MG63 (cell line): ENCODE measurements at places on chromosomes 5 and 9.
A peak's percentile ranks its signal among the peaks of the same experiment; 100 is the strongest.

DNA sequence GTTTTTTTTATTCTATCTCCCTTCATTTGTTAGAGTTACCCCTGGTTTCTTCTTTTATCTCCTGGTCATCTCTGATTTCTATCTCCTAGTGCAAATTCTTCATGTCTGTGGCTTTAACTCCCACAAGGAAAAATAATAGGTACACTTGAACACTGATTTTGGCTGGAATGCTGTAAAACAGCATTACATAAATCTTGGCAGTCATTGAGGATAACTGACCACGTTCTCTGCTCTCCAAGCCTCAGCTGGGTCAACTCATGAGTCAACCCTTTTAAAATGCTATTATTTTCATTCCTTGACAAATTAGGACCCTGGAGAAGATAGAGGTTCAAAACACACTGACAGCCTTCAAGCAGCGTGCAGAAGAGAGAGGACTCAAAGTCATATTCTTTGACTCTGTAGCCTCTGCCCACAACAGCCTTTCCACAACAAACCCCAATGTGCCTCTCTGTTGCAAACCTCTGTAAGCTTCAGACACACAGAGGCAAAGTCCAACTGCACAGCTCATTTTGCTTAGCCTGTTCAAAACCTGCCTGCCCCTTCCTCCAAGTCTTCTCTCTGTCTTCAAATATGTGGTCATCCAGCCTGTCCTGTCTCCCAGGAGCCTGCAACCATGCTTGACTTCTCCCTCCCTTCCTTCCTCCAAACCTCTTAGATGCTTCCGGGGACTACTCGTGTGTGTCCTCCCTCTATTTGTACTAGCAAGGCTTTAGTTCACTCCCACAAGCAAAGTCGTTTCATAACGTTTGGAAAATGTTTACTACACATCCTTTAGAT, 398.4 kb downstream of the MED10 start:
- DNase-seq, result no peak

GRCh38 chr5:131109540-131110255, 55.4 kb downstream of the HINT1 start:
- DNase-seq, result no peak

DNA sequence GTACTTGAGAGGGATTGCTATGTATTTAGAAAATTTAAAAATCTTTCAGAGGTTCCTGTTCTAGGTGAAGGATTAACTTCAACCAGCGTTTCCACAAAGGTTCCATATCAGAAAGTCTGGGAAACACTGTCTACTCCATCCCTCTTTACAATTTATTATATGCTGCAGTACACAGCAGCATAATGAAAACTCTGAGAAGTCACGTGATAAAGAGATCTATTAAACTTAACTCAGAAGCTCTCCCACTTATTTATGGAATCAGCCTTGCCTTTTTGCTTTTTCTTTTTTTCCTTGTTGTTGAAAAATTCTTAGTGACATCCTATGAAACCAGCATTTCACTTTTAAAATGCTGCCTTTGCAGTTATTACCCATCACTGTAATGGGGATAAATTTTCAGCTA, 186.2 kb downstream of the ACER2 start:
- no peak for DNase-seq

DNA sequence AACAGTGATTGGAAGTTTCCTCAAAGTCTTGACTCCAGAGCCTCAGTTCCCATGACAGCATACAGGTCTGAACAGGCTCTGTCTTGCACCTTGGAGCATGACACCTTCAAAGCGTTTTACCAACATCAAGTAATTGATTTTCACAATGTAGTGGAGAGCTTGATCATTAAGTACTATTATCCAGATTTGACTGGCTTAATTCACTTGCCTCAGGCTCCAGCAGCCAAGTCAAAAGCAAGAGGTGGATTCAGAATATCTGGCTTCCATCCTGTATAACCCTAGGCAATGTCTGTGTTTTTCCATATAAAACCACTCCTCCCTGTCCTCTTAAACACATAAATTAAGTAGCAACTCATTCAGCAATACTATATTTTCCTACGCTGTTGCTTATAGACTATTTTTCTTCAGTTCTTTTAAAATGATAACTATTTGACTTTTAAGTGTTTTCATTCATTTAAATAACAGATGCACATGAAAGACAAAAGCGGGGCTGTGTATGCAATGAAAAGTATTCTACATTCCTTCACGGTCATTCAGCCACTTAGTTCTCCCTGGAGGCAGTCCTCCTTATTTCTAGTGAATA, 150.8 kb upstream of the RANBP3L start:
- no peak for DNase-seq

GRCh38 chr5:166493612-166494011, 1797.8 kb upstream of the WWC1 start:
- no peak for DNase-seq

- no peak for DNase-seq
Observed at GRCh38 chr9:72648324-72649126, 127.1 kb downstream of the TMC1 start.

GRCh38 chr5:115480271-115480670, 64.3 kb downstream of the FEM1C start:
- DNase-seq, result no peak

- no peak for DNase-seq
Observed at GRCh38 chr5:29380029-29380428, 1813.5 kb upstream of the CDH6 start.

GRCh38 chr5:132105688-132106087, 32.1 kb downstream of the CSF2 start:
- DNase-seq, result no peak

- no peak for DNase-seq
Observed at GRCh38 chr9:89116064-89116804, 62.4 kb downstream of the SHC3 start.

- no peak for DNase-seq
Observed at GRCh38 chr5:172715931-172716682, 54.9 kb downstream of the DUSP1 start.

DNA sequence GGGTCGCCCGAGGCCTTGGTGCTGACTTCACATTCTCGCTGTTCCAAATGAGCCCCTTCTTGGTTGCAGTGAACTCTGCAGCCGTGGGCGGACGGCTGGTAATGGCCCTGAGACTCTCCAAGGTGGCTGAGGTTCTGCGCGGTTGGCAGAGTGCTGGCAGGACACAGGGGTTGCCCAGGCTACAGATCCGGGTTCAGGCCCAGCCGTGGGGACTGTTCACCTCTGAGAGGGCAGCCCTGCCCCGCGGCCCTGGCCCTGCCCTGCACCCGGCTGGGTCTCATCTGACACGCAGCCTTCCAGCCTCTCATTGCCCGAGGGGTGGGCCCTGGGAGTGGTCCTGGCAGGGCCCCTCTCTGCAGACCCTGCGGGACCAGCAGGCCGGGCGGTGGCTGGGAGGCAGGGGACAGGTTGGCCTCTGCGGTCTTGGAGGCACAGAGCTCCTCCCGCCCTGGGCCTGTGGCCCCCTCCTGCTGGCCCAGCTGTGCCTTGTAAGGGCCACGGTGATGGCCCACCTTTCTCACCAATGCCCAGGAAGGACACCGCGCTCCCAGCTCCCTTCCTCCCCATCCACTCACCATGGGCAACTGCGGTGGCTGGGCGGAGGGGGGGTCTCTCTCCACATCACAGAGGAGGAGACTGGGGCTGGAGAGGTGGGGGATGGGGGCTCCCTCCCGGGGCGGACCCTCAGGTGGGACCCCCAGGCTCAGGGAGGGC, 51.6 kb downstream of the AHRR start:
- no peak for DNase-seq

DNA sequence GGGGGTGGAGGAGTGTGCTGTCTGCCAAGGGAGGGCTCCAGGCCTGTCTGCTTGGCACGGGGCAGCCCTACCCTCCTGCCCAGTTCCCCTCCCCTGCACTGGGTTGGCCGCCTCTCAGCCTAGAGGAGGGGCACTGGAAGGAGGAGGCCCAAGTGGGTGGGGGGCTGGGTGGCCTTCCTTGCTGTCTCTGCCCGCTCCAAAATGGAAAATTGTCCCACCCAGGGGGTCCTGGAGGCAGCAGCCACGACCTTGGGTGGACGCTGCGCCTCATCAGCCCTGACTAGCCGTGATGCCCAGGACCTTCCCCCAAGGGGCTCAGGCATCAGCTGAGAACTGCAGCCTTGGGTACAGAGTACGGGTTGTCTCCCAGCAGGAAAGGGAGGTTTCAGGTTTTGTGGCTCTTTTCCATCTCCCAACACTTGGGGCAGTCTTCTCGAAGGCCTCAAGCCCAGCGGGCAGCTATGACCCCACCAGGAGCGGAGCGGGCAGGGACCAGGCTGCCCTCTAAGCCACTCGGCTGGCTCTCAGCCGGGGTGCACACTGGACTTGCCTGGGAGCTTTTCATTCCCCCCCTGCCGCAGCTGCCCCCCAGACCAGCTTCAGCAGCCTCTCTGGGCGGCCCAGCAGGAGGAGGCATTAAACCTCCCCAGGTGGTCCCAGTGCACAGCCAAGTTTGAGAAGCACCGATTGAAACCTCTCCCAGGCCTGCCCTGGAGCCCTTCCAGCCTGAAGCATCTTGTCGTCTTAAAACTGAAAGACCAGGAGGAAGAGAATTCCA, 20.6 kb downstream of the NTNG2 start:
- no peak for DNase-seq

GRCh38 chr5:170475294-170476000, 28.4 kb upstream of the KCNIP1 start:
- peak; percentile 37 for DNase-seq

DNA sequence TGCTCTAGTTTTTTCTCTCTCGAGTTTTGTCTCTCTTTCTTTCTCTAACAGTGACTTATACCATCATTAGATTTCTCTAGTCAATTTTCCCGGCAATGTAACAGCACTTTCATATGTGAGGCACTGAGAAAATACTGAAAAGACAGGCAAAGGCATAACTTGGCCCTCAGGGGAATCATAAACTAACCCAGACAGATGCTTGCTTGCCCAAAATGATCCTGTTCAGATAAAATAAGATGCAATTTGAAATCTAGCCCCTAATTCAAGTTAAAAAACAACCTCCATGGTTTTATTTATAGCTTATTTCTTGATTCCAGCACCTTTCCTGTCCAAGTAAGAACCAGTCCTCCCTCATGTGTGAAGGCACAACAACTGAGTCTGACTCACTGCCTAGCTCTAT, 294.6 kb downstream of the GAS1 start:
- no peak for DNase-seq

GRCh38 chr9:70868661-70869652, 252.5 kb downstream of the TRPM3 start:
- peak; percentile 1 for DNase-seq

DNA sequence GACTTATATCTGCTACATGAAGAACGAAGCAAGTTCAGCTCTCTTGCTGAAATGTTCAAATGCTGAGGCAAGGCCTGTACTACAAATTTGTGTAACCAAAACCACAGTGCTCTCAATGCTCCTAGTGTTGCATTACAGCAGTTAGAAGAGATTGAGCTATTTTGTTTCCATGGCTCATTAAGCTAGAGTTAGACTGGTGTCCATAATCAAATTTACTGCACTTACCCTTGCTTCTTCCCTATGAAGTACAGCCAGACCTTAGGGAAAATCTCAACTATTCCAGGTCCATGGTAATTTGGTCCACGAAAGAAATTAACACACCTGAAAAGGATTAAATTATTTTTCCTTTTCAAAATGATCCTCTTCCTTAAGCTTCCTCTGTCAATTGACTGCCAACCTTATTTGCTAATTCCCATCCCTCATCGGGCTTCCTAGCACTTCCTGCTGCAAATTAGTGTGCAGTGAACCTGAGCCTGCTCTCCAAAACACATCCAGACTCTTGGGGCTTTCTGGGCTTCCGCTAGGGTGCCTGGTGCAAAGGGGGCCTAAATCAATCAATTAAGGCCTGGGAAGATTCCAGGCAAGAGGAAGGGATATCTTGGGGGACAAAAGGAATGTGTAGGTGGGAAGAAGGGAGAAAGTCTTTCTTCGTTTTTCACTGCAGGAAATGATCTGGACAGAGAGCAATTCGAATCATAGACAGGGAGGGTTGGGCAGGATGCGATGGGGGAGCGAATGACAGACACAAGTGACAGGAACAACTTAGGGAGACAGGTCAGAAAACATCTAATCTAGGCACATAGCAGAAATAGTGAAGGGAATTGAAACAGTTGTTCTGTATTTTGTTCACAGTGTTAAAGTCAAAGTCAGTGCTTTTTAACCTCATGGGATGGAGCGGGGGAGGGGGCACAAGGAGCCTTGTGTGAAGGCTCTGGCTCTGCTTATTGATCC, 542.4 kb downstream of the RAB3C start:
- DNase-seq, result no peak

- DNase-seq, result no peak
Observed at GRCh38 chr9:93205045-93205768, 21.3 kb downstream of the WNK2 start.

- no peak for DNase-seq
Observed at GRCh38 chr9:99034149-99034548, 70.8 kb upstream of the TGFBR1 start.

DNA sequence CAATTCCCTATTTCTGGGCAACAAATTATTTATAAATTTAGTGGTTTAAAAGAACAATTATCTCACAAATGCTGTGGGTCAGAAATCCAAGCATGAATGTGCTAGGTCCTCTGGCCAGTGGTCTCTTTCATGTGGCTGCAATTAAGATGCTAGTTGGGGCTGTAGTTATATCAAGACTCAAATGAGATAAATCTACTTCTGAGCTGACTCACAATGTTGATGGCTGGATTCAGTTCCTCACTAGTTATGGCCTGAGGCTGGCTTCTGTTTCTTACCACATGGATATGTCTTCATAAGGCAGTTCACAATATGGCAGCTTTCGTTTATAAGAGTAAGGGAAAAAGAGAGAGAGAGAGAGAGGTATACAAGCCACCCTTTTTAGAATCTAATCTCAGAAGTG, 717.0 kb downstream of the PRELID2 start:
- no peak for DNase-seq

- peak; percentile 49 for DNase-seq
Observed at GRCh38 chr9:113798062-113799030, 77.8 kb upstream of the ZNF618 start.

- peak; percentile 49 for DNase-seq
Observed at GRCh38 chr9:121748727-121749423, 97.4 kb downstream of the DAB2IP start.

DNA sequence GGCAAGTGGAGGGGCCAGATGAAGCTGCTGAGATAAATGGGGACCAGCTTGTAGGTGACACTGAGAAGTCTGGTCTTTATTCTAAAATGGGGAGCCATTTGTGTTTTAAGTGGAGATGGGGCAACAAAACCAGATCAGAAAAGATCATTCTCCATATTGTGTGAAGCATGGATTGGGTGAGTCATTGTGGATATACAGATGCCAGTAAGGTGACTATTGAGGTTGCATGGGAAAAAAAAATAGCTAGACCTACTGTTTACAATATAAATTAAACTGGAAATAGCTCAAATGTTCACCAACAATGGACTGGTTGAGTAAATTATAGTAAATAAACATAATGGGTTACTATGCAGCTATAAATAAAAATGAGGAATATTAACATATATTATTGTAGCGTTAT, 5.4 kb upstream of the MAP1B start:
- no peak for DNase-seq

GRCh38 chr5:42636946-42637345, 119.7 kb upstream of the CCDC152 start:
- DNase-seq, result no peak

- no peak for DNase-seq
Observed at GRCh38 chr5:150136305-150137167, 19.1 kb downstream of the PDGFRB start.

GRCh38 chr5:149915392-149916260, 29.0 kb downstream of the PDE6A start:
- DNase-seq, result no peak
